Neuronal stem cell (in vitro differentiated cells): ENCODE measurements at places on chromosomes 3 and 15.
A peak's percentile ranks its signal among the peaks of the same experiment; 100 is the strongest.

GRCh38 chr15:67833710-67834511 lies 5.9 kb downstream of the RNU6-1 start:
- peaks cover 46% of the 10 kb centered on the region for H3K27me3 ChIP-seq
- H3K4me3 ChIP-seq: peak overlapping the region; percentile 45

- DNase-seq: no peak
- H3K36me3 ChIP-seq: peaks cover 3% of the 10 kb centered on the region
- no peak overlapping the region for H3K4me3 ChIP-seq
- H3K27ac ChIP-seq: no peak overlapping the region
- peaks cover 7% of the 10 kb centered on the region for H3K4me1 ChIP-seq
- no peaks in the 10 kb centered on the region for H3K27me3 ChIP-seq
These were observed 4.0 kb downstream of the HIGD1A start for GRCh38 chr3:42800251-42800650.

- no peaks in the 10 kb centered on the region for H3K27me3 ChIP-seq
- DNase-seq: no peak
- H3K36me3 ChIP-seq: no peaks in the 10 kb centered on the region
- H3K4me1 ChIP-seq: peaks cover 1% of the 10 kb centered on the region
- no peak overlapping the region for H3K4me3 ChIP-seq
These were observed 14.3 kb downstream of the SIAH2 start for GRCh38 chr3:150748684-150749047.

GRCh38 chr3:10370429-10370828 lies 49.5 kb upstream of the SEC13 start:
- H3K27ac ChIP-seq: no peak overlapping the region
- H3K4me3 ChIP-seq: no peak overlapping the region
- peaks cover 4% of the 10 kb centered on the region for H3K4me1 ChIP-seq
- H3K36me3 ChIP-seq: no peaks in the 10 kb centered on the region
- no peak for DNase-seq

- H3K27ac ChIP-seq: no peak overlapping the region
- H3K4me1 ChIP-seq: peaks cover 8% of the 10 kb centered on the region
- H3K27me3 ChIP-seq: no peaks in the 10 kb centered on the region
These were observed 72.7 kb upstream of the CORO2B start for GRCh38 chr15:68506071-68506470.
